Esophagus squamous epithelium (tissue), 5 donors: ENCODE measurements at places on chromosomes 6 and 20.

GRCh38 chr6:109025639-109026038 is 69.0 kb downstream of the SESN1 start:
- DNase-seq: no peak

DNA sequence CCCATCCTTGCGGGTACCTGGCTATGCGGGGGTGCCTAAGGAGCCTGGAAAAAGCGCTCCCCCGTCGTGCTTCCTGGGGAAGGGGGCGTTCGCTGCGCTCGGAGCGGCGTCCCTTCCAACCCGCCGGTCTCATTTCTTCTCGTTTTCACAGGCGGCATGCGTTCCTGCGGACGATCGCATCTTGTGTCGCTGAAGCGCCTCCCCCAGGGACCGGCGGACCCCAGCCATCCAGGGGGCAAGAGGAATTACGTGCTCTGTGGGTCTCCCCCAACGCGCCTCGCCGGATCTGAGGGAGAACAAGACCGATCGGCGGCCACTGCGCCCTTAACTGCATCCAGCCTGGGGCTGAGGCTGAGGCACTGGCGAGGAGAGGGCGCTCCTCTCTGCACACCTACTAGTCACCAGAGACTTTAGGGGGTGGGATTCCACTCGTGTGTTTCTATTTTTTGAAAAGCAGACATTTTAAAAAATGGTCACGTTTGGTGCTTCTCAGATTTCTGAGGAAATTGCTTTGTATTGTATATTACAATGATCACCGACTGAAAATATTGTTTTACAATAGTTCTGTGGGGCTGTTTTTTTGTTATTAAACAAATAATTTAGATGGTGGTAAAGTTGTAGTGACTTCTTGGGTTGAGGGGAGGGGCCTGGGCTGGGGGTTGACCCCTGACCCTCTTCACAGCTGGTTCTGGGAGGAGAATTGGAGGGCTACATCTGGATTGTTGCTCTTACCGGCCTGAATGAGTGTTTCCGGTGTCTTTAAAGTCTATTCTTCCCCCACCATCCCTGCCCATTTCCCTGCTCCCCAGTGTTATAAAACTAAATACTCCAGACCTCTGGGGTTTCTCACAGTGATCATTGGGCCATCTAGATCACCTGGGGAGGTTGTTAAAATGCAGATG is 1.1 kb downstream of the ID1 start:
- DNase-seq: no peak

- no peak for DNase-seq
These were observed 75.8 kb upstream of the E2F3 start for GRCh38 chr6:20325641-20326421.

DNA sequence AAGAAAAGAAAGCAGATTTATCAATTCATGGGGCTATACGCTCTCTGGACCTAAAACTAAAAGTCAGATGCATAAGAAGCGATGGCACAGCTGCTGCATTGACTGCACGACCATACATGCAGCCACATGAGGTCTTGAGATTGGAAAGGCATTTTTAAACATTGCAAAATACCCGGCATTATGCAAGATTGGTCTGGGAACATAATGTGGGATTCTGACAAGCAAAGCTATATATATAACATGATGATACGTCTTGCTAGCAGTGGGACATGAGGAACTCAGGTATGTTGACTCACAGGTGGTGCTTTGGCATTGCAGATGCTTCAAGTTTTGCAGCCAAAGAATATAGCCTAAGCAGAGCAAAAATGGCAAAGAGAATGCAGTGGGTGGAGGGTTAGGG is 55.1 kb downstream of the SAMD3 start:
- no peak for DNase-seq

GRCh38 chr20:44433751-44434538 is 41.7 kb upstream of the TTPAL start:
- DNase-seq: no peak

- DNase-seq: no peak
These were observed 79.7 kb upstream of the FYN start for GRCh38 chr6:111952821-111953540.

DNA sequence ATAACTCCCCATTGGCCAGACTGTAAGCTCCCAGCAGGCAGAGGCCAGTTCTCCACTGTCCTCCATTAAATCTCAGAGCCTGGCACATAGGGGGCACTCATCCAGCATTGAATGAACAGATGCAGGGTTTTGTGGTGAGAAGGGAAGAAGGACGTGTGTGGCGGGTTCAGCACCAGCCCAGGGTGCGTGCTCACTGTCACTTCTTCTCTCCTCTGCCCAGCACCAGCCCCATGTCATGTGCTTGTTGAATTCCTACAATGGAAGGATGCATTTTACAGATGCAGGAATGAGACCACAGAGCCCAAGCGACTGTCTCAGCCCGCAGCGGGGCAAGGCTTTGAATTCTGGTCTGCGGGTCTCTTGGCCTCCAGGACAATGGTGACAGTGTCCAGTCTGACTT is 149.9 kb downstream of the CEBPB start:
- DNase-seq: no peak

GRCh38 chr6:11292594-11293236 is 60.2 kb upstream of the NEDD9 start:
- no peak for DNase-seq

DNA sequence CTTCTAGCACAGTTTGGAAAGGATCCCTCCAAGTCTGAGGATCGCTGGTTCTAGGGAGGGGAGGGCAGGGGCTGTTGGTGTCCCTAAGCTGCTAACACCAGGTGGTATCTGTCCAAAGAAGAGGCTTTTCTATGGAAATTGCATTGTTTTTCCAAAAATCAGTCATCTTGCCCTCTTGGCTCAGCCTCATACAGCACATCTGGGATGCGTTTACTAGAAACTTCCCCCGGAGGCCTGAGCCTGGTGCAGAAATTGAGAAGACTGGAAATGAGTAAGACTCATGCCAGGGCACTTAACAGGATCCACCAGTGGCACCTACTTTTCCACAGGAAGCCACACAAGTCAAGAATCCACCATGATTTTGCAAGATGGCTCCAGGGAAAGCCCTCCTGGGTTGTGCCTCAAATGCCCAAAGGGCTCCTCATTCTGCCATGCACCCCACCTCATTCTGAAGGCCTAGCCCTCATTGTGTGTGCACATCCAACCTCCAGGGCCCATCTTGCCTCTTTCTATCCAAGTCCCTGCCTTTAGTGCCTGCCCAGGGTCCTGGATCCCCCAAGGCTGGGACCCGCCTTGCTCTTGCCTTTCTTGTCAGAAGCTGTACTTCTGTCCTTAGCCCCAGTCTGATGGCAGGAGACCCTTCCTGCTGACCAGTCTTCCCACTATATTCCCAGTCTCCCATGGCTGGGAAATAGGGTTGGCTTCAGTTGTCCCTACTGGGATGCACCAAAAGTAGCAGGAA is 97.6 kb downstream of the MRPL14 start:
- no peak for DNase-seq

DNA sequence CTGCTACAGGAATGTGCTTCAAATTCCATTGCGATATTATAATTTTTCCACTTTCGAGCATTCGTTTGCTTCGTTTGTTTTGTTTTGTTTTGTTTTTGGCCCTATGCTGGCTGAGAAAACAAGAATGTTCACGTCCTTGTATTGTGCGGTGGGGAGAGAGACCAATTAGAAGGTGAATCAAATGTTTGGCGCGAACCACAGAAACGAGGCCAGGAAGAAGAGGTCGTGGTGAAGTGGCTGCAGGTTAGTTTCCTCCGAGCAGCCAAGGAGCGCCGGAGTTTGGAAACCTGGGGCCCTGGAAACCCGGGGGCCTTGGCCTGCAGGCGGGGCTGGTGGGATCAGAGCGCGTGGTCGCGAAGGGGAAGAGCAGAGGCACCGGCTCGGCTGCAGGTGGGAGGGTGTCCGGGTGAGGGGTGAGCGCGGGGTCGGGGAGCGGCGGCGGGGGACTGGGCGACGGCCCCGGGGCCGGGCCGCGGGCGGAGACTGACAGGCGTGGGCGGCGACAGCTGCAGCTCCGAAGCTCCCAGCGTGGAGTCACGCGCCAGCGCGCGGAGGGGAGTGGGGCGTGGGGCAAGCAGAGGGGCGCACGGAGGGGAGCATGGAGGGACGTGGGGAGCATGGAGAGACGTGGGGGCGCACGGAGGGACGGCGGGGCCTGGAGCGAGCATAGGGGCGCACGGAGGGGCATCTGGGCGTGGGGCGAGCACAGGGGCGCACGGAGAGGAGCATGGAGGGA is 141.5 kb upstream of the PDE10A start:
- DNase-seq: no peak

DNA sequence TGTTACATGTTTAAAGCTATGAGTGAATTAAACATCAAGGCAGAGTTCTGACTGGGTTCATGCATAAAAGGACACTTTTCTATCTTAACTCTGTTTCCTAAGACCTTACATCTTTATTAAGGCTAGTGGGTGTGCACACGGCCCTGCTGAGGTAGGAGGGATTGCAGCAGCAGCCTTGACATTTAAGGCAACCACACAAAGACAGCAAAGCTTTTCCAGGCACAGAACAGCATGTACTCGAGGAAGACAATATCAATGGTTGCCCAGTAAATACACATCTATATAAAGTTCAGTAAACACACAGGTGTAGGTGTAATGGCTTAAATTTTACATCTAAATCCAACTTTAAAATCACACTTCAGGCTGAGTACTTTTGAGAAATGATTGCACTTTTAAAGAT is 79.8 kb upstream of the LOC128125822 start:
- no peak for DNase-seq

- no peak for DNase-seq
These were observed 511.3 kb downstream of the HAO1 start for GRCh38 chr20:7428946-7429345.

GRCh38 chr6:8436966-8437365 is 1.6 kb upstream of the SLC35B3 start:
- DNase-seq: no peak

DNA sequence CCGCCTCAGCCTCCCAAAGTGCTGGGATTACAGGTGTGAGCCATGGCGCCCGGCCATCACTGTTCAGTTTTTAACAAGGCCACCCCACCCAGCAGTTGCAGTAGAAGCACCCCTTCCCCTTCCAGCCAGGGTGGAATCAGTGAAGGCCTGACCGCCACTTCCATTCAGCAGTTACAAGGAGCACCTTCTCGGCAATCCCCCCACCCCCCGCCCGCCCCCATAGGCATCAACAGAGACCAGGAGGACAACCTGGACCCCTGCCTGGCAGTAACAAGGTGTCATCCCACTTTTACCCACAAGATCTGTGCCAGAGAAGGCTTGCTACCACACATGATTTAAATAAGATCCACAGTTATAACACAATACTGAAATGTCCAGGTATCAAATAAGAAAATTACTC is 23.1 kb downstream of the NCR2 start:
- no peak for DNase-seq

- DNase-seq: no peak
These were observed 36.9 kb upstream of the SYNCRIP start for GRCh38 chr6:85679445-85680123.

DNA sequence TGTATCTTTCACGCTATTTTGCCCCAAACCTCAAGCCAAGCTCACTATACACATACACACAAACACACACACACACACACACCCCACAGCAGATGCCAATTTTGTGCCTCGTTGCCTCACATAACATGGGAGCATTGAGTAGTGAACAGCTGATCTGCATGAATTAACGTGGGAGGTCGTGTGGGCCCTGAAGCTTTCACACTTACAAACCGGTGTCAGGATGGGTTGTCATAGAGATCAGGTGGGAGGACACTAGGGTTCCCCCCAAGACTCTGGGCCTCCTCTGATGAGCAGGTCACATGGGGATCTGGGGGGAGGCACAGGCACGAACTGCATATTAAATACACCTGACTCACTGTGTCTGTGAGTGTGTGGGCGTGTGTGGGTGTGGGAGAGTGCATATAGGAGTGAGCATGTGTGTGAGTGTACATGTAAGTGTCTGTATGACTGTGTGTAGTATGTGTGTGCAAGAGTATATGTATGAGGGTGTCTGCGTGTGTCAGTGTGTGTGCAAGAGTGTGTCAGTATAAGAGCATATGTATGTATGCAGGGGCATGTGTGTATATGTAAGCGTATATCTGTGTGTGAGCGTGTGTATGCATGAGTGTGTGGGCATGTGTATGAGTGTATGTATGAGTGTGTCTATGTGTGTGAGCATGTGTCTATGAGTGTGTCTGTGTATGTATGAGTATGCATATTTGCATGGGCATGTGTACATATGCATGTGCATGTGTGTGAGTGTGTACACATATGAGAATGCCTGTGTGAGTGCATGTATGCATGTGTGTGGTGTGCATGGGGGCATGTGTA is 370.4 kb downstream of the PREX1 start:
- DNase-seq: no peak

DNA sequence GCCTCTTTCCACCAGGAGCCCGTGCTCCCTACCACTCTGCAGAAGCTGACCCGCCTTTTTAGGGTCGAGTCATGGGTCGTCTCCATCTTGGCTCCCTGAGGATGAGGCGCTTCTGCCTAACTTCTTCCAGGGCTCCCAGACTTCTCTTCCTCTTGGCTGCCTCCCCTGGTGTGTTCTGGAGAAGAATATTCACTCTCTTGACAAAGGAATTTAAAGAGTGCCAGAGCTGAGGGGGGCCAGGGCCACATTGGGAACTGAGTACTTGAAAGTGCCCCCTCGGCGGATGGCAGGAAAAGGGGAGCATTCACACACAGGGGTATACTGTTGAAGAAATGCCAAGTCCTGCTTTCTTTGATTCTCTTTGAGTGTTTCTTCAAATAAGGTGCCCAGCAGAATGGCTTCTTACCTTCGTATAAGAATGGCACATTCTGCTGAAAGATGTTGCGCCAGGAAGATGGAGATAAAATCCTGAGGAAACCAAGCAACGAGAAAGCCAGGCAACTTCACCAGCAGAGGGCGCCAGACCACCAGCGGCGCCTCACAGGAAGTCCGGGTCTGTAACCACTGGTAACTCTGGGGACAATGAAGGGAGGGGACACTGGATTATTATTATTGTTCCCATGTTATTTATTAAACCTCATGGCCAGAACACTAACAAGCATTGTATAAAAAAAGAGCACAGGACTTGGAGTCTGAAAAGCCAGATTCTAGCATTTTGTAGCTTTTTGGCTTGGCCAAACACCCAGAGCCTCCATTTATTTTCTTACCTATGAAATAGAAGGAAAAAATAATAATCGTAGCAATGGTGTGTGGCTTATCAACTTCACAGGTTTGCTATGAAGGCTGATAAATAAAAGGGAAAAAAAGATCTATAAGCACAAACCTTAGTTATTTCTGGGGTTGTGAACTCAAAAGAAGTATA is 176.7 kb downstream of the HACE1 start:
- DNase-seq: no peak

- no peak for DNase-seq
These were observed 36.1 kb downstream of the SERAC1 start for GRCh38 chr6:158131926-158132325.

DNA sequence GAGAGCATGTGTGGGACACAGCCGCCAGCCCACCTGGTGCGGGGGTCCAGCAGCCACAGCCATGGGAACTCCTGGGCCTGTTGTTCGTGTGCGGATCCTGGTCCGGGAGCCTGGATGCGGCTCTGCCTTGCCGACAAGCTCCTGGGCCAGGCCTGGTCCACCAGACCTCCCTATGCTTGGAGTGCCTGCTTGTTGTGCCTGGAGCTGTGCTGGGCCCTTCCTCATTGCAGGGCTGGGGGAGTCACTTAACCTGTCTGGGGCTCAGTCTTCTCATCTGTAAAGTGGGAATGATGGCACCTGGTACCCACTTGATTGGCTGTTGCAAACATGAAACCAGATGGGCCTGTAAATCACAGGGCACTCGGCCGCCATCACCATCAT is 2.6 kb upstream of the OSBPL2 start:
- DNase-seq: no peak

GRCh38 chr6:55636406-55637102 is 57.6 kb upstream of the HMGCLL1 start:
- no peak for DNase-seq
